ENCODE measurements at places on chromosomes 4 and X. TPM values are rescaled to one million over a fixed set of nuclear protein-coding genes. Genes with fewer than 3 reads are reported as not detected.
A peak's percentile ranks its signal among the peaks of the same experiment; 100 is the strongest.

DNA sequence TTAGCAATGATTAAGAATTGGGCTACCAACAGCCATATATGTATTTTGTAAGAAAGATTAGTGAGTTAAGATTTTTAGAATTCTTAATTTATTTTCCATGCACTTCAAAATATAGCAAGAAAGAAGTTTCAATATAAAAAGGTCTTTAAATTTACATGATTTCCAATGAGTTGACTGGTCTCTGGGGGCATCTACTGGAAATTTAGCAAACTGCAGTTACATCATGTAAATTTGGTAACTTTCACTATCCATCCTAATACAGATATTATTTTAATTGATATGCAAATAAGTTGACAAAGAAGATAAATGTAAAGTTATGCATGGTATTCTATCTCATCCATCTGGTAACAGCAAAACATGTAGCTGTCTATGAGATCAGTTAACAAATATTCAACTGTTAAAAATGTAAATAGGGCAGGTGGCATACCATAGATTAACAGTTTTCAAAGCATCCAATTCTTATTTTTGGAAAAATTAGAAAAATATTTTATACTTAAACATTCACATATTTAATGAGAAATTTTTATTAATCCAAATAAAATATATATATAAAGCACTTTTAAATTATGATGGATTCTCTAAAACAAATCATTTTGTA is 29.1 kb downstream of the TTC29 start:
- no peak for DNase-seq

DNA sequence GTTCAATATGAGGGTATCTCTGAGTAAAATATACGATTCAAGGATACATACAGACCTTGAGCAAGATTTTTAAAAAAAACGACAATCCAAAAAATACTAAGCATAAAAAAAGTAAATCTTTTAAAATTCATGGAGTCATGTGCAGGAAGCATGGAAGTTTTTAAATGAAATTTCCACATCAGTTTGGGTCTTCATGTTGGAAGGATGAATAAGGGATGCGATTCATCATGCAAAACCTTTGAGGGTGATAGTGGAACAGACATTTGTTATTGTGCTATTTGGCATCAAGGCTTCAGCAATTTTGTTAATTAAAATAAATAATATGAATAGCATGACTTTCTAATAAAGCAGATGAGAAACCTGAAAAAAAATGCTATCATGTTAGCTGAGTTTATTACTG is 815.0 kb upstream of the PCDH10 start:
- no peak for DNase-seq

Gene AFAP1
- total RNA-seq, result 45.3 TPM

Gene TMEM154
- 4.0 TPM for total RNA-seq

Gene CPZ
- 15.6 TPM for total RNA-seq

DNA sequence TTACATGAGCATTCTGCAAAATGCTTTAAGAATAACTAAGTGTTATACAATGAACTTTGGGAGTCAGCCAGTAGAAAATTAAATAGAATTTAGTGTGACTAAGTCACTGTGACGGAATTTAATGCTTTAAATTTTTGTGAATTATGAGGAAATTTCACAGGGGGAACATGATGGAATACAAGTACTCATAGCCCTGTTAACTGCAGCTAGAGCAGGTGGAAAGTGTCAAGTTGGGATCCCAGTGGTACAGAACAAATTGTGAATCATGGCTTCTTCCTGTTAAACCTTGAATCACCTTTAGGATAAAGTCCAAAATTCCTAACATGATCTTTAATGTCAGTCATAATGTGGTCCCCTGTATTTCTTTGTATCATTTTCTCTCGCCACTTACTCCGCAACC is 212.2 kb upstream of the CENPE start:
- DNase-seq, result no peak

Gene GPAT3
- 4.3 TPM for total RNA-seq

Gene FGFBP2
- total RNA-seq, result 0.52 TPM

- peak; percentile 83 for DNase-seq
Measured at GRCh38 chrX:19887911-19888879, 795 bp upstream of the SH3KBP1 start.

DNA sequence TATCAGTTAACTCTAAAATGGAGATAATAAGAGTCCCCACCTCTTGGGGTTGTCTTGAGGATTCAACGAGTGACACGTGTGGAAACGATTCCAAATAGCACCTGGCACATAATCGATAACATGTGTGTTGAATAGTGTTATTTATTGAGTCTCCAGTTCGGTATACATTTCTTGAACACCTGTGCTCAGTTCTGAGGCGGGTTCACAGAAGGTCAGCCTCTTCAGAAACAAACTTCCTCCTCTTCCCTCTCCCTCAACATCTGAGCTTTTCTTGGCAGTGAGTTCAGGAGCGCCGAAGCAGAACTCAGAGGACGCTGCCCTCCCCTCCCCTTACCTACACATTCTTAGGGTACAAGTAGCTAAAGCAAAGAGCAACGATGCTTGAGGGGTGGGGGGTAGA is 934 bp downstream of the PDHA1 start:
- DNase-seq, result no peak

Gene UGT2B15
- not detected for total RNA-seq

DNA sequence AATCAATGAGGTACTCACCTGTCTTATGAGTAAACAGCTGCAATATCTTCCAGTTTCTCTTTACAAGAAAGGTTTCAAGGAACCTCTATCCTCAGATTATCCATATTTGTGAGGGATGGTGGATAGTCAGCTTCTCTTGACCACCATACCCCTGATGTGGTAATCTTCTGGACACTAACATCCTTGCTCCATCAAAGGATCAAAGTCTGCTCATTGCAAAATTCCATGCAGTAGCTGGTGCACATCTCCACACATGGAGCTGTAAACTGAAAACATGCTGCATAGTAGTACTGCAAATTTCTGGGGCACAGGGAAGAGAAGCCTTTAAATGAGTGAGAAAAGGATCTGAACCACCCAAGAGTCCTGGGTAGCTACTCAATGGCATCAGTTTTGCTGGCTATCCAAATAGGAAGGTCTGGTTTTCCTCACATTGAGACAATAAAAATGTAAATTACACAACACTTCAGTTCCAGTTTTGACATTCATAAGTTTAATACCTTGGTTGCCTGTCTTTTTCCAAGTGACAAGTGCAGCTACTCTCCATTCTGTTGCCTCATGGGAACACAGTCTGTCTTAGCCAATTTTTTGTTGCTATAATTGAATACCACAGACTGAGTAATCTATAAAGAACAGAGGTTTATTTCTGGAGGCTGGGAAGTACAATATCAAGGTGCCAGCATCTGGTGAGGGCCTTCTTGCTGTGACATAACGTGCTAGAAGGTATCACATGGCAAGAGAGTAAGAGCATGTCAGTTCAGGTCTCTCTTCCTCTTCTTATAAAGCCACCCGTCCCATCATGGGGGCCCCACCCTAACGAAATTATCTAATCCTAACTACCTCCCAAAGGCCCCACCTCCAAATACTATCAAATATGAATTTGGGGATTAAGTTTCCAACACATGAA is 34.4 kb upstream of the ARHGEF6 start:
- no peak for DNase-seq

Gene DTHD1
- 0.37 TPM for total RNA-seq

GRCh38 chr4:7398104-7398423 is 36.7 kb downstream of the PSAPL1 start:
- no peak for DNase-seq

Gene GABRQ
- not detected for total RNA-seq

GRCh38 chr4:26060286-26060685 is 146.3 kb downstream of the SMIM20 start:
- no peak for DNase-seq

DNA sequence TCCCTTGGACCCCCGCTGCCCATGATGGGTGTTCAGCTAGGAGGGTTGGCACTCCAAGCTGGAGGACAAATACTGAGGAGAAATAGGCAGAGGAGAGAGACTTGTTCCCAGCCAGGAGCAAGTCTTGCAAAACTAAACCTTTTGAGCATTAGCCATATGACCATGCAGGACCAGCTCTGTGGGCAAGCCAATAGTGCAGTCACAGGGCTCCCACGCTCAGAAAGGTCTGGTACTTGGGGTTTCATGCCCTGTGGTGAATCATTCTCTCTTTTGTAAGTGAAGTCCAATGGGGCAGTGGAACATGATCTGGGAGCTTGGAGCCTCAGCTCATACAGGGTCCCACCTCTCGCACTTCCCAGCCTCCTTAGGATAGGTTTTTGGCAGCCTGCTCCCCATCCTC is 300.9 kb downstream of the BCOR start:
- DNase-seq, result no peak

DNA sequence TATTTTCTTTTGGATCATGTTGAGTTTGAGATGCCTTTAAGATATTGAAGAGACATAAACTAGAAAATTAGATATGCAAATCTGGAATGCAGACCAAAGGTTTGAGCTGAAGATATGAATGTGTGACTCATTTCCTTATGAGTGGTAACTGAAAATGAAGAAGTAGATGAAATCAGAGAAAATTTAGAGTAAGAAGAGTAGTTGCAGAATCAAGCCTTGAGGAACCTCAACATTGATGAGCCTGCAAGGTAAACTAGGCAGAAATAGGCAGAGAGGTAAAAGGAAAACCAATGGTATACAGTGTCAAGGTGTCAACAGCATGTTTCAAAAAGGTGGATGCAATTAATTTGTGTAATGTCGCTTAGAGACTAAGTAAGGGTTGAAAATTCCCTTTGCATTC is 142.8 kb downstream of the MOSPD2 start:
- DNase-seq, result no peak
